Right atrium auricular region (tissue), 2 donors: ENCODE measurements at places on chromosomes 12 and 14. TPM values are rescaled to one million over a fixed set of nuclear protein-coding genes. Genes with fewer than 3 reads are reported as not detected.
A peak's percentile ranks its signal among the peaks of the same experiment; 100 is the strongest.

DNA sequence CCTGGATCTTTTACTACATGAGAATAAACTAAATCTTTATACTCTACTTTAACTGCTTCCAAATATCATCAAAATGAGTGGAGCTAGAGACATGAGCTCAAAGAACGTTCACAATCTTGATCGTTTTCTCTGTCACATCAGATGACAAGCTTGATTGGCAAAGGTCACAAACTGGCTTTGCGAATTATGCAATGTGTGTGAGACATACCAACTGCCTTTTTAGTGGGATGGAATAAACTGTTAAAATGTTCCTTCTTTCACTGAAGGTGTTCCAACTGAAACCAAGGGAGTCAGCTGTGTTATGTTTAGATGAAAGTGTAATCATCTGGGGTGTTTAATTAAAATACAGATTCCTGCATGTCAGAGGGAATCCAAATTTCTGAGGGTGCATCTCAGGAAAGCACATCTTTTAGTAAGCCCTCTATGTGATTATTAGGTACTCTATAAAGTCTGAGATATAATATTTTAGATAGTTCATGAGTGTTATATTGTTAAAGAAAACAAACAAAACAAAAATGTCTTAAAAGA lies 21.9 kb downstream of the KITLG start:
- no peaks in the 10 kb centered on the region for H3K36me3 ChIP-seq
- no peak for DNase-seq
- no peaks in the 10 kb centered on the region for H3K27me3 ChIP-seq
- H3K27ac ChIP-seq, result no peak overlapping the region

DNA sequence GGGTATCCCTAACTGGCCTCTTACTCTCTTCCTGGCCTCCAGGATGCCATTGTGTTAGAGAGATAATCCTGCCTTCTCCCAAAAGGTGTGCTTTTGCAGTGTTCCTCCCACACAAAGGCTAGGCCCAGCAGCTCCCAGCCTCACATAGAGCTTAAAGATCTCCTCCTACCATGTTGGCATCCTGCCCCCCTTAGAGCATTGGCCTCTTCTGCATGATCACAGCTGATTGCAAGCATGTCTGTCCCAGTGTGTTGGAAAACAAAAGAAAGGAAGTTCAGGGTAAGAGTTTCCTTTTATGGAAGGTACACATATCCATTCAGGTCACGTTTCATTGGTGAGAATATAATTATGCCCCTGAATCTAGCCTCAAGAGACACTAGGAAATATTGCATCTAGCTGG lies 405.4 kb downstream of the TMTC2 start:
- no peak overlapping the region for H3K4me3 ChIP-seq
- no peak overlapping the region for H3K27ac ChIP-seq
- DNase-seq, result no peak
- H3K36me3 ChIP-seq, result no peaks in the 10 kb centered on the region

DNA sequence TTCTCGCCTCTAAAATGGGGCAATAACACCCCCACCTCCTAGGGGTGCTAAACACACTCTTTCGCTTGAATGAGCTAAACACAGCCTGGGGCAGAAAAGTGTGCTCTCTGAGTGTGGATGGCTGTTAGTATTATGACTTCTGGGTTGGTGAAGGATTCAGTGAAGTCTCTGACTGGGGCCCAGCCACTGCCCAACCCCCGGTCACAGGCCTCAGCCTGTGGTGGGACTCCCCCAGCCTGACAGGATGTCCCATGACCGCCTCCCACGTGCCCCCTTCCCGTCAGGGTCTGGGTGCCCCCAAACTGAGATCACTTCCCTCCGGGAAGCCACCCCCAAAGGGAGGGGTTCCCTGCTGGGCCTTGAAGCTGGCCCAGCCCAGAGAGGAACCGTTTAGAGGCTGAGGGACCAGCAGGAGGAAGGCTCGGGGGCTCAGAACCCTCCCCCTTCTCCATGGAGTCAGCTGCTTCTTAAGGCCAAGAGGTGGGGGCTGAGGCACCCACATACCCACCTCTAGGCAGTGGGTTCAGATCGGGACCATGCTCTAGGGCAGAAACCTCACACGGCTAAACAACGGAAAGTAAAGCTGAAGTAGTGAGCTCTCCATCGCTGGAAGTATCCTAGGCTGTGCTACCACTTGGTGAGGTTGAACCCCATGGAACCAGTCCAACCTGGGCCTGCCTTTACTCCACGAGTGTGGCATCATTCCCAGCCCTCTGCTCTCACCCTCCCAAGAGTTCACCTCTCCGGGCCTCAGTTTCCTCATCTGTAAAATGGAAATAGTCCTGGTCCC lies 13.8 kb downstream of the DTX1 start:
- H3K4me1 ChIP-seq, result no peaks in the 10 kb centered on the region
- no peaks in the 10 kb centered on the region for H3K27me3 ChIP-seq
- H3K36me3 ChIP-seq, result no peaks in the 10 kb centered on the region
- no peak overlapping the region for H3K27ac ChIP-seq
- DNase-seq, result no peak

- no peaks in the 10 kb centered on the region for H3K27me3 ChIP-seq
- DNase-seq, result no peak
- peaks cover 65% of the 10 kb centered on the region for H3K36me3 ChIP-seq
- peaks cover 38% of the 10 kb centered on the region for H3K4me1 ChIP-seq
- peak overlapping the region; percentile 84 for H3K27ac ChIP-seq
These were observed 14.7 kb upstream of the CDH24 start for GRCh38 chr14:23071921-23072539.

The TMEM229B gene
- total RNA-seq, result 1.3 TPM
